IMR-90 (cell line): ENCODE measurements at places on chromosomes 7 and 10.

DNA sequence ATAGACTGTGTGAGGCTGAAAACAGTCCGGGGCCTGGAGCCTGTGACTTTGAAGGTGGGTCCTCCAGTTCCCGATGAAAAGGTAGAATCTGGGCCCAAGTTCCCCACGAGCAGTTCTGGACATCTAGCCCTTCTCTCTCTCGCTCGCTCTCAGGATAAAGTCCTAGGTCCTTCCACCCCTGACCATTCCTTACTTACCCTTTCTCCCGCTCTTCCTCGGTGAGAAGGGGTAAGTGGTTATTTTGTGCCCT, 713 bp downstream of the IMMP2L start:
- DNase-seq, result no peak

DNA sequence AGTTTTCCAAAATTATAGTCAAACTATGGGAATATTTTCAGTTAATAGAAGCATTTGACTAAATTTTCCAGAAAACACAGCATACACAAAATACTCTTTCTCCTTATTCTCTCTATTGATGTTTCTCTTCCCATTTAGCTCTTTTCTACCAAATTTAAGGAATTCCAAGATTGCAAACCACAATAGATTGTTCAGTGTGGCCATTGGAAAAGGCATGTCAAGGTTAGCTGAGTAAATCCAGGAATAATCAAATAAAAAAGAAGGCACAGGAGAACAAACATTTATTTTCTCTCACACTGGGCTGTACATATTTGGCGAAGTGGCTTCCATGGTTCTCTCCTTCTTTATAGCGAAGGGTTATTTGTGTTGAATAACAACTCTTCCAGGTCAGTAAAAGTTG, 117.3 kb downstream of the THSD7A start:
- DNase-seq, result no peak

- no peak for DNase-seq
These were observed at the start of gene GTF2I for GRCh38 chr7:74657692-74658177. Gene GTF2I, plus strand, starts transcription at chr7:74657718. Its CDS starts 31,411 bp downstream, at chr7:74689129.

- peak; percentile 75 for DNase-seq
These were observed 109.6 kb downstream of the WNT2 start for GRCh38 chr7:117212969-117213877.

- no peak for DNase-seq
These were observed 85.7 kb downstream of the ZNF277 start for GRCh38 chr7:112292162-112292561.

- no peak for DNase-seq
These were observed 195.8 kb upstream of the SEMA3C start for GRCh38 chr7:81114633-81115032.

GRCh38 chr10:65017523-65017922, 1496.3 kb downstream of the REEP3 start:
- no peak for DNase-seq

GRCh38 chr10:102394801-102395399, 605 bp upstream of the NFKB2 start:
- DNase-seq, result peak; percentile 55

- no peak for DNase-seq
These were observed 526.7 kb upstream of the NRP1 start for GRCh38 chr10:33861016-33861704.

DNA sequence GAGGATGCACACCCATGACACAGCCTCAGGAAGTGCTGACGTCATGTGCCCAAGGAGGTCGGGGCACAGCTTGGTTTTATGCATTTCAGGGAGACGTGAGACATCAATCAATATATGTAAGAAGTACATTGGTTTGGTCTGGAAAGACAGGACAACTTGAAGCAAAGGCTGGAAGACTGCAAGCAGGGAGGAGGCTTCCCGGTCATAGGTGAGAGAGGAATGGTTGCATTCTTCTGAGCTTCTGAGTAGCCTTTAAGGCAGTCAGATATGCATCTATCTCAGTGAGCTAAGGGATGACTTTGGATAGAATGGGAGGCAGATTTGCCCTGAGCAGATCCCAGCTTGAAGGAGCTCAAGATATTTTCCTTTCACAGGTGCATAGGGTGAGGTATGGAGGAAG, 349.5 kb downstream of the TYW1 start:
- no peak for DNase-seq

- DNase-seq, result no peak
These were observed 49.0 kb upstream of the TNRC18 start for GRCh38 chr7:5472432-5473315.

- DNase-seq, result no peak
These were observed 587.1 kb upstream of the KCND2 start for GRCh38 chr7:119685906-119686305.

- DNase-seq, result no peak
These were observed 98.9 kb upstream of the SDK1 start for GRCh38 chr7:3201937-3202710.

DNA sequence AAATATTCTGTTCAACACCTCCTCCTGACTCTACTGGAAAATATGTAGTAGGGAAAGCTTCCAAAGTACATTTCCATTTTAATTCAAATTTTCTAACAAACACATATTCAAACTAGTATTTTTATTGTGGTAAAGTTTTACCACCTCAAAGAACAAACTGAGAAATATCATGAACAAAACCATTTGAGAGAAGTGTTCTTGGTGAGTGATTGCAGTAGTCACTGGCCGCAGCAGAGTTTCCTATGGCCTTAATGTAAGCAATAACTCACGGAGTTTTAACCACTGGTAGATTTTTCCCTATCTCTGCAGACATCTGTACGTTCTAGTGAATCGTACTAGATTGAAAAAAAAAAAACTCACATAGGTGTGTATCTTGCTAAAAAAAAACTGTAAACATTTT, 487.0 kb upstream of the FZD8 start:
- DNase-seq, result no peak

GRCh38 chr7:28998105-28998504, 40.0 kb upstream of the TRIL start:
- no peak for DNase-seq
